ENCODE measurements at places on chromosomes 3 and 15. TPM values are rescaled to one million over a fixed set of nuclear protein-coding genes. Genes with fewer than 3 reads are reported as not detected.

The KCNAB1 gene
- total RNA-seq: not detected

The TNFSF10 gene
- 0.45 TPM for total RNA-seq

The GOLGA8T gene
- total RNA-seq: not detected

The NSMCE3 gene
- total RNA-seq: 10.1 TPM

The CERS3 gene
- not detected for total RNA-seq
